ENCODE measurements at places on chromosomes 2 and 18.

- no peak for DNase-seq
Observed at GRCh38 chr18:3692113-3692621, 242.2 kb downstream of the TGIF1 start.

DNA sequence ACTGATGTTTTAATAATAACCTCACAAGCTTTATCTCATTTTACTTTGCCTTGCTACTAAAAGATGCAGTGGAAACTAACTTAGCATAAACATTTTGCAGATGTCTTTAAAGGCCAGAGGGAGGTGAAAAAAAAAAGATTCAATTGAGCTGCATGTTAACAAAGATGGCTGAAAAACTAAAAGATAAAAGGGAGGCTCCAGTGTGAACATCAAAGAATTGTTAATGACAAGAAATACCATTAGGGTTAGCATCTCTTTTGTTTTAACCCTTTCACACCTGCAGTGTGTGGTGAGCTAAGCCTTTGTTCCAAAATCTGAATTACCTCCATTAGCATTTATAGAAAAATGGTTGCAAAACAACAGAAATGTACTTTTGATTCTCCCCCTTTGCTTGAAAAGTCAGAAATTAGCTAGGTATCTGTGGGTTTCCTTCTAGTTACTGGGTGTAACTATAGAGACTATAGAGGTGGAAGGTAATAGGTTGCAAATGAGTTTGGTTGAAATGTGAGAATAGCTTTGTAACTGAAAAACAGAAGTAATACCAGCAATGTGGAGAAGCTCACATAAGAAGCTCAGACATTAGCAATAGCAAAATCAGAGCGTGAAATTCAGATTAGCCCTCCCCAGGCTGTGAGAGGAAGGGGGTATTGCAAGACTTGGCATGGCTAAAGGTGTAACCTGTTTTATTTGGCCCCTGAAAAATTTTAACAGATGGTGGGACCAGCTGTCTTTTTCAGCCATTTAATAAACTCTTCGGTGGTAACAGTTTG, 34.8 kb upstream of the SP5 start:
- DNase-seq, result no peak

GRCh38 chr18:24019641-24020331, 5.2 kb downstream of the TTC39C start:
- no peak for DNase-seq

DNA sequence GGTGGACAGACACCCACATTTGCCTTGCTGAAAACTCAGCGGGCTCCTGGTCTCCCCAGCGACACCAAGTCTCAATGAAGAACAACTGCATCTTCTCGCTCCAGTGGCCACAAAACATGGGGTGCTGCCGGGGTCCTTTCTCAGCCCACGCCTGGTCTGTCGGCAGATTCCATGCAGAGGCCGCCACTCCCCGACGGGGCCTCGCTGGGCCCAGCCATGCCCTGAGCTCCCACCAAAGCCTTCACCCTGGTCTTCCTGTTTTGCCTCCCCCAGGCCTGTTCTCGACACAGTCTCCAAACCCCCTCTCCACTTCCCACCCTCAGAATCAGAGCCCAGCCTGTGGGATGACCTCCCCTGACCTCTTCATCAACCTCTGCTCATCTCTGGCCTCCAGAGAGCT, 31.2 kb downstream of the DIPK1C start:
- DNase-seq, result no peak

DNA sequence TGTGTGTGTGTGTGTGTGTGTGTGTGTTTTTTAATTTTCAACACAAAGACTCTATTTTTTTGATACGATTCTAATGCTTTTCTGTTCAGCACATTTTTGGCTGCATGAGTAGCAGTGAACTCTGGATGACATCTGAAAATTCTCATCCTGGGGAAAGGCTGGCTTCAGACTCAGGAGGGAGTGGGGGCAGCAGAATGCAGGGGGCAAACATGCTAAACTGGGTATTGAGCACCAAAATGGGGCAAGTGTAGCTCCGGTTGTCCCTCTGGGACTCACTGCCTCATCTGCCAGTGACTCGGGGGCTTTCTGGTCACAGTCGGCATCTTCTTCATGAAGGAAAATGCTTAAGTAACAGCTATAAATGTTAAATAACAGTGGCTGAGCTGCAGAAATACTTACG, 116.8 kb upstream of the PID1 start:
- DNase-seq, result no peak

- DNase-seq, result no peak
Observed at GRCh38 chr2:142472382-142472781, 341.6 kb upstream of the LRP1B start.

- DNase-seq, result no peak
Observed at GRCh38 chr2:219744066-219744465, 116.6 kb downstream of the SLC4A3 start.

GRCh38 chr18:13136056-13136903, 82.3 kb upstream of the LDLRAD4 start:
- DNase-seq, result no peak

GRCh38 chr2:229838729-229839128, 83.1 kb downstream of the TRIP12 start:
- DNase-seq, result no peak

DNA sequence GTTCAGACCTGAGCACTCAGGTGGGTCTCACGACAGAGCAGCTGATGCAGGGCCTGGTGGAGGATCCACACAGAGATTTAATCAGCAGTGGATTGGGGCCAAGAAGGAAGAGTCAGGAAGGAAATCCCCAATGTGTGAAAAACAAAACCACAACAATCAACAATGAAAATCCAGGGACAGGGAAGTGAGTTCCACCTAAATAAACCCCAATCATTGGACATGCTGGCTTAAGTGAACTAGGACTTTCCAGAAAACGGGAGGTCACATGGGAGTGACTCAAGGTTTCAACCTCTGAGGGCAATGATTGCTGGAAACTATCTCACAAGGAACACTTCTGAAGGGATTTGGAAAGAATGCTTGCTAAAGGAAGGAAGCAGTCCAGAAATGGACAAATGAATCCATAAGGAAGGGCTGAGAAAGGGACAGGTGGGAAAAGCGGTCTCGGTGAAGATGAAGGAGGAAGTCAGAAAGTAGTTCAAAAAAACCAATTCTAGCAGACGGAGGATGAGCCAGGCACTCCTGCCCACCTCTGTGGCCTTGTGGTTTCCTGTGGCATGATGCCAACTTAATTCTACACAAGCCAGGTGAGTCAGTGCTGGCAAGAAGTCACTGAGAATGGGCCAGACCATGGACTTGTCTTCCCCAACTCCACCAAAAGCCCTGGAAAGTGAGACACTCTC, 15.4 kb upstream of the XDH start:
- DNase-seq, result no peak

DNA sequence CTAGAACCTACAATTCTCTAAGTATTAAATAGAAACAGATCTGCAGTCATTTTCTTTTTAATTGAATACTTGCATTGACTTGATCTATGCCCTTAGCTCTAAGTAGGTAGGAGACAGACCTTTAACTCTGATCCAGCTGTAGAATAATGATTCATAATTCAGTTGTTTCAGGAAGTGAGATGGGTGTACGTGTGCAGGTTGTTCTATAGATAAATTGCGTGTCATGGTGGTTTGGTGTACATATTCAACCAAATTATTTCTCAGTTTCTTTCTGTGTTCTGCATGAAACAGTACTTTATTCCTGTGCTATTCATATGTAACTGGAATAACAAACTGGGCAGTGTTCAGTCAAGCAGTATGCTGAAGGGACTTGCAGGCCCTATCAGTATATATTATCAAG, 34.3 kb upstream of the CD226 start:
- DNase-seq, result no peak

DNA sequence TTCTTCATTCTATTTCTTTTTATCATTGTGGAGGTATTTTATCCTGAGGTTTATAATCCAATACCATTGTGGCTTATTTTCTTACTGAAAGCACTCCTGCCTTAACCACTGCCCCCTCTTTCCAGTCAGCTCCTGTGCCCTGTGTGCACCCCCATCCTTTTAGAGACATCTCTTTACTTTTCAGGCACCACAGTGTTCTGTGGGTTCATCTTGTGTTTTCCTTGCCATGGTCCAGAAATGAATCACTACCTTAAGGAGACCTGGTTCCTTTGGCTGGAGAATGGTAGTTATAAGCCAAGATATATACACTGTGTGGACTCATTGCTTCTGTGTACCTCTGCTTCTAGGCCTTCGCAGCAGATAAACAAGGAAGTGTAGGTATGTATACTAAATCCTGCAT, 278.3 kb downstream of the PTGR3 start:
- no peak for DNase-seq

DNA sequence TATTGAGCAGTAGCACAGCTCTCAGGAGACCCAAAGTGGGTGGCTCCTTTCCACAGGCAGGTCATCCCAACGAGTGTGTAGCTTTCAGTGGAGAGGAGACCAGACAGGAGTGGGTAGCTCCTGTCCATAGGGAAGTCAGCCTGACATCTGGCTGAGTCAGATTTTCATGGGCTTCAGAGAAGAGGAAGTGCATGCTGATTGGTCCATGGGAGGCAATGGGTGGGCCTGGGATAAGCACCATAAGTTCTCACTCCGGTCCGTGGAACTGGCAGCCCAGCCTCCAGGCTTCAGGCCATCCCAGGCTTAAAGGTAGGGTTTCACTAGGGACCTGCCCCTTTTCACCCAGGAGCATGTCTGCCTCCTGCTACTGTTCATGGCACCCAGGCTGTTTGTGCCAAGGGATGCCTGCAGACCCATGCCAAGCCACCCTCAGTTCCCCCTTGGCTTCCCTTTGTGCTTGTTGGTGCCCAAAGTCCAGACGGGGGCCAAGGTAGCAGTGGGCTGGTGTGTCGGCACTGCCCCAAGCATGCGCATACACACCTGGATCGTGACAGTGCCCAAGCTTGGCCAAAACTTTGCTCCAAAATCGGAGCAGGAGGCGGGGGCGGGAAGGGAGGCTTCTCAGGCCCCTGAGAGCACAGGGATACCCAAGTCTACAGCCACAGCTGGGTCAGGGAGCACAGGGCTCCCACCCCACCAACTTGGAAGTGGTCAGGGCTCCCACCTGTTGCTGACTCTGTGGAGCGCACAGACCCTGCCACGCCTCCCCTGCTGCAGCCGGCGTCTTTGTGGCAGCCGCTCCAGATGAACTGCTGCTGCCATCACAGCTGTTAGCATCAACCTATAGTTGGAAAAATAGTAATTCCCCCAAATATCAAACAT, 26.4 kb downstream of the MARCHF7 start:
- no peak for DNase-seq

DNA sequence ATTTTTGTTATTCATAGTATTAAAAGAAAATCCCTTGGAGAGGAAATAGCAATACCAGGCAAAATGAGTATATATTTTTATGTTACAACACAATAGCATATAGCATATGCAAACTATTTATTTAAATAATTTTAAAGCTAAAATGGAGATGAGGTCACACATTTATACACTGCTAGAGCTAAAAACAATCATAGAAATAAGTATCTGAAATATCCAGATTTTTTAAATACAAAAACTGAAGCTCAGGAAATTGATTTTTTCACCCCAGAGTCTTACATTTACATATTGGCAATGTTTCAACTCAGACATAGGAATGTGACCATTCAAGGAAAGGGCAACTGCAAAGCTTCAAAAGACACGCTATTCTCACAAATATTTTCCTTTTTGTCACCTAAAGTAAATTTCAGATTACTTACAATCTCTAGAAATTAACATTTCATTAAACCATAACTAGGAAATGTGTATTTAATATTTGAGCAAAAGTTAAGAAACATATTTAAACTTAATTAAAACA, 8.9 kb downstream of the TFPI start:
- DNase-seq, result no peak

- DNase-seq, result no peak
Observed at GRCh38 chr2:127675331-127676261, at the start of gene LIMS2. Gene LIMS2, minus strand, starts transcription at chr2:127675530. Its CDS starts 506 bp downstream, at chr2:127675024.

DNA sequence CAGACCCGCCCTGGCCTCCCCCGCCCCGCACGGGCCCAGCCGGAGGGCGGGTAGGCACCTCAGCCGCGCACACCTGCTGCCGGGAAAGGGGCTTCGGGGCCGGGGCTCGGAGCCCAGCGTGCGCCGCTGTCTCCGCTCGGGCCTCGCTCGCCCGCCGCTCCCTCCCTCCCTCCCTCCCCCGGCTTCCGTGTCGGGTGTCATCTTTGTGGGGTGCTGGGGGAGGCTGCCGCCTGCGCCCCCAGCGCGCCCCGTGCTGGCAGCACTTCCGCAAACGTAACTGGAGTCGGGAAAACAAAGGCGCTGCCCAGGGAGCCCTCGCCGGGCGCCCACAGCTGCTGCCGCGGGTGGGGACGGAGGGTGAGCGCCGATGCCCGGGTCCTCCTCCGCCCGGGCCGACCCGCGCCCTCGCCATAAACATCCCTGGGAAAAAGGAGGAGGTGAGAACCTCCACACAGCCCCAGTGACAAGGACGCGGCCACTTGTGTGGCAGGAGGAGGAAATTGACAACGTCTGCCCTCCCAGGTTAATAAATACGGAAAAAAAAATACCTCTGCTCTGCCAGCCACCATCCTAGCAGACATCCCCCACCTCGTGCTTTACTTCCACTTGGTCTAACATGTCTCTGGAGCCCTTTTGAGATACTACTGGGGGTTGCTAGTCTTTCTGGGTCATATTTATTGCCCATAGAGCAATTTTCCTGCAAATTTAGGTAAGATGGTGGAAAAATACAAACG, 550 bp downstream of the MFSD6 start:
- DNase-seq, result no peak

- DNase-seq, result no peak
Observed at GRCh38 chr2:171529914-171530313, 7.6 kb downstream of the CYBRD1 start.

GRCh38 chr2:202423139-202423538, 47.0 kb downstream of the BMPR2 start:
- no peak for DNase-seq

DNA sequence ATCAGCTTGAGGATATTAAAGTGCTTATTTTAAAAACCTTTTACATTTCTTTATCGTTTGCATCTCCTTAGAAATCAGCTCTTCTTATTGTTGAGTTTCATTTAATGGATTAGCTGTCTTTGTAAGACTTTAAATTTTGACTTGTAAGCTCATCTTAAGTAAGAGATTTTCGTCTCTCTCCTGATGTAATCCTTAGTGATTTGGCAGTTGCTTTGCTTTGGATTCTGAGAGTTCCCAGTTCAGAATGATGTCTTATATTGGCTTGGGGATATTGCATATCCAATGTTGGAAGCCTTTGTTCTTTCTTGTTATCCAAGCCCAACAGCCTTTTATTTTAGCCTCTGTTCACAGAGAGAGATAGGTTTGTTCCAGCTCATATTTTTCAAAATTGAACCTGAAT, 212.1 kb downstream of the ARL6IP6 start:
- DNase-seq, result no peak

GRCh38 chr2:12282780-12283695, 433.7 kb upstream of the TRIB2 start:
- DNase-seq, result no peak

- no peak for DNase-seq
Observed at GRCh38 chr2:132680544-132680943, 10.5 kb upstream of the LYPD1 start.

- no peak for DNase-seq
Observed at GRCh38 chr2:239716536-239717318, 308.4 kb downstream of the NDUFA10 start.

Measured in fibroblast of skin of left quadriceps (primary cell).